Fibroblast of mammary gland (primary cell): ENCODE measurements at places on chromosomes 3 and 15.

DNA sequence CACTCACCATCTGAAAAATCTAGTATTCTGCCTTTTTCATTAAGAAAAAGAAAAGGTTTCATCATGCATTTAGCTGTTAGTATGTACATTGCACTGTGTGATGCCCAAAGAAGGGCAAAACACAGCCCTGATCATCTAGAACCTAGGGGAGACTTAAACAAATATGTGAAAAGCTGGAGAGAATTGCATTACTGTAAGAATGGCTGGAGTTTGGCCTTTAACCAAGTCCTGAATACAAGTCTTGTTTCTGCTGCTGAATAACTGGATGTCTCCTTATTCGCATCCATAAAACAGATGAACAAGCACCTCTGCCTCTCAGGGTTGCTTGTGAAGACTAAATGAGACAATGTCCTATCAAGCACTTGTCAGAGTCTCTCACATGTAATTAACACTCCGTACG is 233.4 kb upstream of the LRTM1 start:
- peak; percentile 51 for DNase-seq

DNA sequence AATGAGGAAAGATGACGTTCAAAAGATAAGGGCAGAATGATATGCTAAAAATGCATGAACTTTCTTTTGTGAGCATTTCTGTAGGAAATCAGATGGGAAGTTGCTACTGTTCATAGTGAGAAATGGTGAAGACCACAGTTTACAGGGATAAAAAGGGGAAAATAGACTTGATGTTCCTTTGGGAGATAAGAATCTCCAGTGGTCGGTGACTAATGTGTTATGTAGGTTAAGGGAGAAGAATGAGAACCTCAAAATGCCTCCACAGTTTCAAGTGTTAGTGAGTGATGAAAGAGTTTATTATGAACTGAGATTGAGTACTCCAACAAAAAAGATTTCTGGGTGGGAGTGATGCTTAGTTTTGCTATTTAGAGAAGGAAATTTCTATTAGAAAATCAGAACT is 247.2 kb downstream of the LSAMP start:
- no peak for DNase-seq

- DNase-seq, result peak; percentile 7
These were observed 15.1 kb downstream of the TTC14 start for GRCh38 chr3:180617049-180617448.

- no peak for DNase-seq
These were observed 4.4 kb downstream of the SCN5A start for GRCh38 chr3:38645076-38645475.

DNA sequence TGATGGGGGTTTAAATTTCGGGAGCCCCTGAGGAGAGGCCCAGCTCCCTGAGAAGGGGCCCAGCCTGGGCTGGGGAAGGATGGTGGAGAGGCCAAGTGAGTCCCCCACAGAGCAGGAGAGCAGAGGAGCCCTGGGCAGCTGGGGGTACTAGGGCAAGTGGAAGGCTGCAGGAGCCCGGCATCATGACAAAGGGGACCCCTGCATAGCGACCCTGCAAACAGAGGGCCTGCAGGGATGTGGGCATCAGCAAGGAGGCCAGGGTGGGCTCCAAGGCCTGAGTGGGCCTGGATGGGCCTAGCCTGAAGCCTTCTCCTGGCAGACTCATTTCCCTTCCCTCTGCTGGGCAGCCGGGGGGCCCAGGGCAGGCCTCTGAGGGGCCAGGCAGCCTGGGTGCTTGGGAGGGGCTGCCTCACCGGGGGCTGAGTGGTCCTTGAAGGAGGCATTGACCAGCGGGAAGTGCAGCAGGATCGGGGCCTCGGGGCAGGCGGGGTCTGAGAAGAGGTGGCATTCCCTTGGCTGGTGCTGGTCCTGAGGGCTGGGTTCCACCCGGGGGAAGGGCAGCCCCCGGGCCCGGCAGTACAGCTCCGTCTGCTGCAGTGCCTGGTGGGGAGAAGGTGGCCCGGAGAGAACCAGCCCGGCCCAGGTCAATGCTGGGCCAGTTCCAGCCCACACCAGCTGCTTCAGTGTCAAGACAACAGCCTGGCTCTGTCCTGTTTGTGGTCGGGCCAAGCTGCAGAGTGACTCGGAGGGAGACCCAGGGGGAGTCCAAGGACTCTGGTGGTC is 24.7 kb downstream of the PLA2G4D start:
- DNase-seq, result no peak
